Type B pancreatic cell (in vitro differentiated cells): ENCODE measurements at places on chromosomes 4 and X. TPM values are rescaled to one million over a fixed set of nuclear protein-coding genes. Genes with fewer than 3 reads are reported as not detected.

The GTPBP6 gene
- 45.7 and 53.5 TPM in 2 replicates for total RNA-seq

GRCh38 chr4:146814750-146815149, 130.9 kb downstream of the TTC29 start:
- DNase-seq = no peak

GRCh38 chrX:65241059-65241721, 264.9 kb upstream of the ZC4H2 start:
- DNase-seq = no peak

DNA sequence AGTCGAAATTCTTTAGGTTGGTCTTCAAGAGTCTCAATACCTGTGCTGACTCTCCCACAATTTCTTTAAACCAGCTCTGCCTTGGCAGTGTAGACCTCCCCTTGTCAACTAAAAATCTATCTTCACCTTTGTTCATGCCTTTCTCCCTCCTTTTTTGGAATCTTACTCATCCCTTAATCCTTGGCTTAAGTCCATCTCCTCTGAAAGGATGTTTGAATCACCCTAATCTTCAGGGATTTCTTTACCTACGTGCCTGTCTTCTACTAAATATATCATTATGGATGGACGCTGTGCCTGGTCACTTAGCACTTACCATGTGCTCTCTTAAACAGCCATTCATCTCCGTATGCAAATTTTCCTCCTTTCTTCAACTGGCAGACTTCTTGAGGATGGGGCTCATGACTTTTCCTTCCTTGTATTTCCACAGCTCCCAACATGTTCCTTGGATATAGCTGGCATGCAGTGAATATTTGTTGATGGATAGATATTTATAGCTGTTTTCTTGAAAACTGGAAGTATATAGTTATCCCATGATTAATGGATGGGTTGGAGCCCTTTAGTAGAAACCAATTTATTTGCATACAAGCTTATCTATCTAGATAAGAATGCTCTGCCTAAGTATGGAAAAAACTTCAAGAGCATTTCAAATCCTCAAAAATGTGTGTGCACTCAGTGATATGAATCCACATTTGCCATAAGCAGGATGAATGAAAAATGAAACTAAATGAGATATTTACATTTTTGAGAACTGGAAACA, 166.6 kb downstream of the SPRY1 start:
- no peak for DNase-seq

The IBSP gene
- total RNA-seq = not detected in 2 replicates

GRCh38 chr4:122689972-122690371, 42.5 kb upstream of the BBS12 start:
- DNase-seq = no peak

GRCh38 chr4:74583757-74584156, 138.8 kb downstream of the AREG start:
- DNase-seq = no peak

DNA sequence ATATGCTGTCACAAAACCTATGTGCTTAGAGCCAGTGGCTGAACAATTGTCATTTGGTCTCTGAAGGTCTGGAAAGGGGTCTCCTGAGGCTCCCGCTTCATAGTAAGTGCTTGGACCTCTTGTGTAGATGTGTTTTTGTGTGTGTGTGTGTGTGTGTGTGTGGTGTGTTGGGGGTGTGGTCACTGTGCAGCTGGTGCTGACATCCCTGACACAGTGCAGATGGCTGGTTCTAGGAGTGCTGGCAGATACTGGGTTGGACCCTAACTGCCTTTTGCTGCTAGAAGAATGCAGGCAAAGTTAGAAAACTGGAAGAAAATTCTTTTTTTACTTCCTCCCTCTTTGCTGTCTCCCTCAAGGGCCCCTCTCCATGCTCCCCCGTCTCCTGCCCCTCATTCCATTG, 1872.6 kb downstream of the ARAP2 start:
- no peak for DNase-seq

- DNase-seq = no peak
Measured at GRCh38 chrX:9676306-9676705, 89.3 kb downstream of the GPR143 start.

GRCh38 chrX:9467146-9467545, 2.3 kb downstream of the TBL1X start:
- DNase-seq = no peak

GRCh38 chrX:314049-314448, 4.5 kb downstream of the GTPBP6 start:
- no peak for DNase-seq

The HMX1 gene
- total RNA-seq = 3.2 and 3.4 TPM in 2 replicates

- DNase-seq = no peak
Measured at GRCh38 chr4:174928575-174929253, 10.6 kb downstream of the ADAM29 start.

DNA sequence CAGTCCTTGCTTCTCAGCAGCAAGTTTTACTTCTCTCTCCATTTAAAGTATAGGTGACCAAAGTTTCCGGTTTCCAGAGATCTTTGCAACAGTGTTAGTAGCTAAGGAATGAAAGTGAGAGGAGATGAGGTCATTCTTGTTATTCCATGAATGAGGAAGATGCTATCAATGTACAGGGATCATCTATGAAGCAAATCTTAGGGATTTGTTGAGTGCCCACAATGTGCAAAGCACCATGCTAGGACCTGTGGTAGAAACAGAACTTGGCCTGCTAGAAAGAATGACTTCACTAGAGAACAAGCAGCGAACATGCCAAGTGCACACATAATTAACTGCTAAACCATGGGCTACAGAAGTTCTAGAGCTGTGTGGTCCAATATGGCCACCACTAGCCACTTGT, 112.5 kb downstream of the MID1 start:
- DNase-seq = no peak

The TCP11X2 gene
- not detected in 2 replicates for total RNA-seq

GRCh38 chrX:69192603-69193002, 27.4 kb upstream of the PJA1 start:
- no peak for DNase-seq

DNA sequence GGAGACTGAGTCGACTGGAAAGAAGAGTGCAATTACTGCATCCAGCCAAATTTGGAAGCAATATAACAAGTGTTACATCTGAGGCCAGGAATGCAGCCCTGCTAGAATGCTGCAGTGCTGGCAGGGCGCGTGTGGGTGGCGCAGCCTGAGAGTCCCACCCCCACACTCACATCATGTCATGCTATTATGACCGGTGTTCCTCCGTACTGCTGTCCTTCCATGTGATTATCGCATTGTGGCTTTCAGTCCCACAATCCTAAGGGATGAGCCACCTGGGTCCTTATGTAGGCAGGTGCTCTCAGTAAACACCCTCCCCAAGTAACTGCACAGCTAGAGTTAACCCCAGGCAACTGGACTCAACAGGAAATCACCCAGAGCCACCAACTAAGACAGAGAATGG, 122.6 kb upstream of the CPEB2 start:
- no peak for DNase-seq

- no peak for DNase-seq
Measured at GRCh38 chrX:21865436-21865835, 9.6 kb downstream of the YY2 start.

The SETD7 gene
- 17.0 and 28.2 TPM in 2 replicates for total RNA-seq

DNA sequence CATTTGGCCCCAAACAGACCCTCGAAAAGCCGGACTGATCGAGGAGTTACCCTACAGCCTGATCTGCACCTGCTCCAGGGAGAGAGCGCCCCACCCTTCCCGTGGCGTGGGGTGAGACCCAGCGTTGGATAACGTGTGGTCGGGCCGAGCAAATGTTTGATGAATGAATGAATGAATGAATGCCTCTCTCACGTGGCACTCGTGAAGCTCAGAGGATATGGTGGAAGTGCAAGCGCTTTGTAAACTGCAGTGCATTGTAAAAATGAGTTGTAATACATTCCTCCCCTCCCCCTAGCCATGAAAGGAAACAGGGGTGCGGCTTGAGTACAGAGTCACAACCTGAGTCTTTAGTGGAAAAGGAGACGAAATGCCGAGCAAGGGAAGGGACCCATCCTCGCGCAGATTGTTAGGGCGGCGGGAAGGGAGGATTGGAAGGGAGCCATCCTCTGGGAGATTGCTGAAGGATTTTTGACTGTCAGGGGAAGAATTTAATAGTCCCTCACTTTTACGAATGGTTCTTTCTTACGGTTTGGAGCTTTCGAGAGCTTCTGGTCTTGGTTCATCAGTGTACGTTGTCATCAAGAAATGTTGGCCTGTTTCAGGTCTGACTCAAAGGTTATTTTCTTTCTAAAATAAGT, 772 bp upstream of the FBXW7 start:
- DNase-seq = no peak

DNA sequence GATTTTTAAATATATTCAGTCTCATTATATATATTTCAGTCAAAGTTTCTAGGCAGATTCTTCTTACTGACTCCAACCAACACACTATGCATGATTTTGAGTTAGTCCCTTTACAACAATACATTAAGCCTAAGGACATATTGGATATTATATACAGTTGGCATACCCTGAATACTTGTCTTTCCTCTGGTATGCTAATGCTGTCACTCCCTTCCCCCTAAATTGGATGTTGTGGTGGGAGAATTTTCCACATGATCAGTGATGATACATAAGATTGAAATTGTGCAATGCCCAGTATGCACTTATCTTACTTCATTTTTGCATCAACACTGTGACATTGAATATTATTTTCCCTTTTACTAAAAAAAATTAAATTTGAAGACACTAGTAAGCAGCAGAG, 935.2 kb downstream of the PCDH7 start:
- no peak for DNase-seq

The RHOXF1 gene
- total RNA-seq = not detected in 2 replicates

The KCND1 gene
- total RNA-seq = 3.0 and 3.8 TPM in 2 replicates

DNA sequence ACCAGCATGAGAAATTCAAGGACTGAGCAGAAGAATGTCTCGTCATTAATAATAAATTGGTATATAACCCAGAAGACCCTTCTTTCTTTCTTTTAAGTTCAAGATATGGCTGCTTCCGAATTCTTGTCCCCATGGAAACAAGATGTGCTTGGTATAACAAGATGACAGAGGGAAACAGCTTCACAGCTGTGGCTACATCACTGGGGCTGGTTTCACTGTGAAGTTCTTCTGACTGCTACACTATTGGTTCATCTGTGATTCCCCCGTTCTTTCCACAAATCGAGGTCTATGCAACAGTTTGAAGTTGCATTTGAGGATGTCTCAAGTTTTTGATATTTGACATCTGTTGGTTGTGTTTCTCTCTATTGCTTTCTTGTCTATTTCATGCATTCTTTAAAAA, 12.3 kb upstream of the DTHD1 start:
- no peak for DNase-seq

- no peak for DNase-seq
Measured at GRCh38 chrX:84737471-84737871, 235.2 kb upstream of the HDX start.

GRCh38 chr4:127503111-127503510, 129.6 kb upstream of the INTU start:
- DNase-seq = no peak

The BLTP1 gene
- 41.2 and 46.9 TPM in 2 replicates for total RNA-seq

DNA sequence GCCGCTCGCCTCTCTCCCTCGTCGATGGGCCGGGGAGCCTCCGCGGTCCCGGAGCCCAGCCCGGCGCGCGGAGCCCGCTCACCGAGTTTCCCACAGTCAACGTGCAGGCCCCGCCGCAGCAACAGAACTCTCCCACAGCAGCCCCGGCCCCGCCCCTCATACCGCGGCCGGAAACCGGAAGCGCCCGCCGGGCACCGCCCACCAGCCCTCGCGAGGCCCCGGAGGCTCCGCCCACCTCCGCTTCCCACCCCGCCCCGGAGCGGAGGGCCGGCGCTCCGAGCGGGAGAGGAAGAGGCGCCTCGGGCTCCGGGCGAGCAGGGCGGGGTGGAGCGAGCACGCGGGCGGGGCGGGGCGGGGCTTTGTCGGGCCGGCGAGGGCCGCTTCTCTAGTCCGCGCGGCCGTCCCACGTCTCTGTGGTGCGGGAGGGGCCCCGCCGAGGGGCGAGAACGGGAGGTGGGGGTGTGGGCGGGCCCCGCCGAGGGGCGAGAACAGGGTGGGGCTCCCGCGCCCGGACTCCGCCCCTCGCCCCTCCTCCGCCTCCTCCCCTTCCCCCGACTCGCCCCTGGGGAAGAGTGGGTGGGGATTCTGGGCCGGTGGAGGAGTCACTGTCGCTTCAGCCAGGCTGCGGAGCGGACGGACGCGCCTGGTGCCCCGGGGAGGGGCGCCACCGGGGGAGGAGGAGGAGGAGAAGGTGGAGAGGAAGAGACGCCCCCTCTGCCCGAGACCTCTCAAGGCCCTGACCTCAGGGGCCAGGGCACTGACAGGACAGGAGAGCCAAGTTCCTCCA, at the start of the genes ABCD1 and BCAP31:
Gene ABCD1, plus strand, starts transcription at position 605 of the 787 bp plus-strand sequence. CDS start 411 bp downstream, outside the sequence.
Gene BCAP31, minus strand, starts transcription at position 136 of the 787 bp plus-strand sequence. CDS start 1,143 bp downstream, outside the sequence.
- peak; percentile 93 for DNase-seq

- no peak for DNase-seq
Measured at GRCh38 chr4:80492761-80493160, 157.2 kb downstream of the CFAP299 start.
